Mononuclear cell (primary cell): ENCODE measurements at places on chromosomes 1 and 21. TPM values are rescaled to one million over a fixed set of nuclear protein-coding genes. Genes with fewer than 3 reads are reported as not detected.

The S100A2 gene
- total RNA-seq, result 0.21 TPM

The CD84 gene
- total RNA-seq, result 33.4 TPM

The AKIRIN1 gene
- 103 TPM for total RNA-seq

The UBXN10 gene
- total RNA-seq, result 0.52 TPM

The SELE gene
- total RNA-seq, result not detected

The MCOLN3 gene
- 0.63 TPM for total RNA-seq

The KIRREL1 gene
- under 0.01 TPM for total RNA-seq

The LCE3E gene
- not detected for total RNA-seq

The TMPRSS3 gene
- 0.42 TPM for total RNA-seq

The PGLYRP4 gene
- total RNA-seq, result not detected

The OLIG2 gene
- total RNA-seq, result 0.21 TPM

The CYB561D1 gene
- 7.9 TPM for total RNA-seq

The CLCA4 gene
- not detected for total RNA-seq

The LCE2A gene
- total RNA-seq, result not detected

The PLA2G2F gene
- not detected for total RNA-seq

The VHLL gene
- total RNA-seq, result not detected

The NUCKS1 gene
- 60.8 TPM for total RNA-seq

The SERINC2 gene
- 1.4 TPM for total RNA-seq

The PRKAA2 gene
- under 0.01 TPM for total RNA-seq

The AMY1B gene
- not detected for total RNA-seq

The SPRR1B gene
- not detected for total RNA-seq

The NCF2 gene
- total RNA-seq, result 184 TPM

The SEC22B gene
- total RNA-seq, result 55.3 TPM

The C1orf50 gene
- total RNA-seq, result 6.3 TPM

The FCRL5 gene
- 6.6 TPM for total RNA-seq

The FAM163A gene
- total RNA-seq, result 0.21 TPM

The YY1AP1 gene
- total RNA-seq, result 226 TPM

The PLA2G4A gene
- total RNA-seq, result 2.2 TPM

The CFHR5 gene
- not detected for total RNA-seq

The OR2T6 gene
- total RNA-seq, result not detected

The SLC30A1 gene
- total RNA-seq, result 30.9 TPM

The FLG gene
- not detected for total RNA-seq

The MPL gene
- 2.3 TPM for total RNA-seq

The SMIM1 gene
- total RNA-seq, result 0.73 TPM

The LAMC1 gene
- total RNA-seq, result 2.6 TPM

The EPHA8 gene
- not detected for total RNA-seq

The CNR2 gene
- total RNA-seq, result 3.3 TPM

The TCHH gene
- total RNA-seq, result not detected

The KCNH1 gene
- not detected for total RNA-seq

The GLIS1 gene
- not detected for total RNA-seq

The TDRD10 gene
- total RNA-seq, result not detected

The FLG2 gene
- not detected for total RNA-seq

The CD34 gene
- 0.42 TPM for total RNA-seq

The DIO1 gene
- 0.21 TPM for total RNA-seq

The THEM5 gene
- total RNA-seq, result not detected

The AGT gene
- not detected for total RNA-seq

The TUT4 gene
- 136 TPM for total RNA-seq

The RAP1GAP gene
- total RNA-seq, result 0.10 TPM

The NR1I3 gene
- 0.31 TPM for total RNA-seq

The ITLN2 gene
- total RNA-seq, result not detected
